ENCODE measurements at places on chromosomes 6 and 20.

DNA sequence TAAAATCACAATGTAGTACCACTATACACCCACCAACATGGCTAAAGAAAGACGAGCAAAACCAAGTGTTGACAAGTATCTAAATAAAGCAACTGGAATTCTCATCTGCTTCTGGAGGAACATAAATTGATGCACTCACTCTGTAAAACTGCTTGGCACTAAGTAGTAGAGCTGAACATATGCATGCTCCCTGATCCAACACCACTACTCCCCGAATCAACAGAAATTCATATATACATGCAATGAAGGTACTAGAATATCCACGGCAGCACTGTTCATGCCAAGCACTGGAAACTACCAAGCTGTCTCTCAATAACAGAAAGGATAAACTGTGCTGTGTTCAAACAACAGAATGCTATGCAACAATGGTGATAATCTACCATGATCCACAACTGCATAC lies 219.5 kb upstream of the RIN2 start:
- no peak for DNase-seq

DNA sequence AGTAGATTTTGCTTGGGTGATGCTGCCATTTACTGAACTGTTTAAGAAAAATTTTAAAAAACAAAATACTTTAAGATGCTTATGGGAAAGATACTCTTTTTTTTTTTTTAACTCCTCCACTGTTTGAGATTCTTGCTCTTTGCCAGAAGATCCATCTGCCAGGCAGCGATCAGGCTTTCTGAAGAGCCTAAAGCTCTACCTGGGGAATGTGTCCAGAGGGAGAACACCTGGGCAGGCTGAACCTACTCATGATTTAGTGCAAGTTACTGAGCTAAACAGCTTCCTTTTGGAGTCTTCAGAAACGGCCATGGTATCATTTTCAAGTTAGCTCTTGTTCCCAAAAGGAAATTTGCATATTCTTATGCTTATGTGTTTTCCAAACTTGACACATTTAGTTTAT lies 23.5 kb upstream of the MLIP start:
- DNase-seq: no peak

- DNase-seq: peak; percentile 9
These were observed 640 bp downstream of the SAYSD1 start for GRCh38 chr6:39114388-39114703.

DNA sequence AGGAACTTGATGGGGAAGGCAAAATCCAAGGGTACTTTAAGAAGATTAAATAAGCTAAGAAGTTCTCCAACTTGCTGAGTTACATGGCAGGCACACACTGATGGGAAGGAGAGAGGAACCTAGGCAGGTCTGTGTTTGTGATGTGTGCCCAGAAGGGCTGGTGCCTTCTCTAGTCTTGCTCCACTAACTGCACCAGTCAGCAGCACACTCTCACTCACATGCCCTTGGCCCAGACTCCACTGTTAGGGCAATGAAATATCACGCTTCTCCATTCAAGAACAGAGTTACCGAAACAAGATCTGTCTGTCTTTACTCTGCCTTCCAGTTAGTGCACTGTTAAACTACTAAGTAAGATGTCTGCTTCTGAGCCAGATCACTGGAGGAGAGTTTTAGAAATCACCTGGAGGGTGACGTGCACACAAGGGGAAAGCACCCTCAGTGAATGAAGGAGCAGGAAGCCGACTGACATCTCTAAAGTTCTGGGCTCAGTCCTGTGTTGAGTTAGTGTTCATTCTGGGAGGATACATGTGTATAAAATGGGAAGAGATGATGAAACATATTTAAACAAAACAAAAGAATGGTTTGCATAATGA lies 251.1 kb downstream of the FOXC1 start:
- no peak for DNase-seq

DNA sequence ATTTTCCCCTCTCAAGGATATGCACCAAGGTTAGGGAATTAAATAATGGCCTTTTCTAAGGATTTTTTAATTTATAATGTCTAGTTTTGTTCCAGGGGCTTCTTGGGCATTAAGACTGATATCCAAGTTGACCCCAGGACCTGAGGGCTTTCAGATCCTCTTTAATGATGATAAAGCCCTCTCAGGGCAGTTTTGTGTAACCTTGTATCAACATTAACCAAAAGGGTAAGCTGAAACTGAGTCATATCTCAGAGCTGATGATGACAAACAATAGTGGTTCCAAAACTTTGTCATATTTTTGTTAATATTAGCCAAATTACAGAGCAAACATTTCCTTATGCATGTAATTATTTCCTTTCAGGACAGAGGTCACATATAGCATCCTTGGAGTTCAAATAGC lies 309.4 kb upstream of the MAN1A1 start:
- no peak for DNase-seq

Data from AG08395 (cell line).